Kidney (tissue), 22 donors: ENCODE measurements at places on chromosomes 5 and 9. TPM values are rescaled to one million over a fixed set of nuclear protein-coding genes. Genes with fewer than 3 reads are reported as not detected.

DNA sequence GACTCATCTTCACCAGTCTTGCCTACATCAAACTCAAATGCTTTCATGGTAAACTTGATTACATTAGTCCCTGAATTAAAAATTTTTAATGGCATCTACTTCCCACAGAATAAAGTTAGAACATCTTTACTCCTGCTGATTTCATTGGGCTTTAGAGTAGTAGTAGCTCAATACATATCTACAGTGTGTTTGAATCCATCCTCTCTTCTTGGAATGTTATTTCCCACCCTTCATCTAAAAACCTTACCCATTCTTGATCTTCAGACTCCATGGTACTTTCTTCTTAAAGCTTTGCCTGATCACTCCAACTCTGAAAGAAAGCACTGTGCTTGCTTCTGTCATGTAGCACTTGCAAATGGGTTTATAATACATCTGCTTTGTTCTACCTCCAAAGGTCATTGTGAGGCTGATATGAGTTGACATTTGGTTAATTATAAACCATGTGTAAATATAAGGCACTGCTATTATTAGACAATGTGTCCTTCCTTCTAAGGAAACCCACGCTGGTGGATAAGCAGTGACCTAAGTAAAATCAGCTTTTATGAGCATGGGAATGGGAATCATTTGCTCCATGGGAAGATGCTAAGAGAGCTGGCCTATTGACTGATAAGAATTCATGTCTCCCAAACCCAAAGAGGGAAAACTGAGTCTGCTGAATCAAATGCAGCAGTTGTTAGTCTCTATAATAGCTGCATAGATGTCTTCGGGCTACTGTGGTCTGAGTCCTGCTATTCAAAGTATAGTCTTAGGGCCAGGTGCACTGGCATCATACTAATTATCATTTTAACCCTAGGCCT is 7.5 kb upstream of the PRLR start:
- DNase-seq, result no peak
- no peaks in the 10 kb centered on the region for H3K27me3 ChIP-seq
- H3K4me1 ChIP-seq, result no peaks in the 10 kb centered on the region
- no peaks in the 10 kb centered on the region for H3K36me3 ChIP-seq

- H3K27ac ChIP-seq, result no peak overlapping the region
- H3K4me3 ChIP-seq, result no peak overlapping the region
- no peaks in the 10 kb centered on the region for H3K27me3 ChIP-seq
- no peaks in the 10 kb centered on the region for H3K4me1 ChIP-seq
- H3K36me3 ChIP-seq, result no peaks in the 10 kb centered on the region
Measured at GRCh38 chr5:40648150-40648549, 31.6 kb upstream of the PTGER4 start.

GRCh38 chr9:93964685-93965084 is 9.5 kb upstream of the BARX1 start:
- H3K4me3 ChIP-seq, result no peak overlapping the region
- DNase-seq, result no peak
- no peaks in the 10 kb centered on the region for H3K36me3 ChIP-seq
- peaks cover 5% of the 10 kb centered on the region for H3K4me1 ChIP-seq
- peaks cover 28% of the 10 kb centered on the region for H3K27me3 ChIP-seq

DNA sequence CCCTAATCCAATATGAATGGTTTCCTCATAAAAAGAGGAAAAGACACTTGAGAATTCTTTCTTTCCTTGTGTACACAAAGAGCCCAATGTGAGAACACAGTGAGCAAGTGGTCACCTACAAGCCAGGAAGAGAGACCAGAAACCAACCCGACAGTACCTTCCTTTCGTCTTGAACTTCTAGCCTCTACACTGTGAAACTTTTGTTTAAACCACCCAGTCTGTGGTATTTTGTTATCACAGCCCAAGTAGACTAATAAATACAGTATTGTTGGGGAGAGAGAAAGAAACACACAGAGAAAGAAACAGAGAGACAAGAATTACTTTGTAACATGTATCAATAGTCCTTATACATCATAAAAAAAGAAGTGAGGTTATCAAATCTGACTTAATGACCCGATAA is 37.2 kb downstream of the CENPK start:
- no peak overlapping the region for H3K27ac ChIP-seq
- H3K27me3 ChIP-seq, result no peaks in the 10 kb centered on the region
- no peaks in the 10 kb centered on the region for H3K36me3 ChIP-seq

DNA sequence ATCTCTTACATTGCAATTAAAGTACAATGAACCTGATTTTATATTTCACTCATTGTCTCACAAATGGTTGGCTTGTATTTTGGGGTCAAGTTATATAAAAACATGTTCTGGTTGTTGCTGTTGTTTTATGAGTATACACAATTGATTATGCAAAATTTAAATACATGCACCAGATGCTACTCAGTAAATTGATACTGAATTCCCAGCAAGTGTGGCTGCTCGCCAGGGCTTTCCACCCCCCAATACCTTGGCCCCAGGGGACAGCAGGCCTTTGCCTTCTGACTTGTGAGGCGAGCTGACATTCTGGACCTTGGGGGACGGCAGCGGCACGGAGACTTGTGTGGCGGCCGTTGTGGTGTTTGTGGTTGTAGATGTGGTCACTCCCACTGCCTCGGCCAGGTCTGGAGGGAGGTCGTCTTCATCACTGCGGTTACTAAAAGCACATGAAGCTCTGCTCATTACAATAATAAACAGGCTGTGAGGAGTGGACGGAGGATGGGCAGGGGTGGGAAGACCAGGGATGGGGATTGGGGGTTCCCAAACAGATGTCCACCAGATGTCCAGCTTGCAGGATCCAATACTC is 27.0 kb upstream of the FRRS1L start:
- no peaks in the 10 kb centered on the region for H3K4me1 ChIP-seq
- no peak overlapping the region for H3K4me3 ChIP-seq
- no peaks in the 10 kb centered on the region for H3K27me3 ChIP-seq

- no peaks in the 10 kb centered on the region for H3K27me3 ChIP-seq
- peaks cover 4% of the 10 kb centered on the region for H3K4me1 ChIP-seq
Measured at GRCh38 chr5:59236448-59236847, 653.6 kb downstream of the RAB3C start.

DNA sequence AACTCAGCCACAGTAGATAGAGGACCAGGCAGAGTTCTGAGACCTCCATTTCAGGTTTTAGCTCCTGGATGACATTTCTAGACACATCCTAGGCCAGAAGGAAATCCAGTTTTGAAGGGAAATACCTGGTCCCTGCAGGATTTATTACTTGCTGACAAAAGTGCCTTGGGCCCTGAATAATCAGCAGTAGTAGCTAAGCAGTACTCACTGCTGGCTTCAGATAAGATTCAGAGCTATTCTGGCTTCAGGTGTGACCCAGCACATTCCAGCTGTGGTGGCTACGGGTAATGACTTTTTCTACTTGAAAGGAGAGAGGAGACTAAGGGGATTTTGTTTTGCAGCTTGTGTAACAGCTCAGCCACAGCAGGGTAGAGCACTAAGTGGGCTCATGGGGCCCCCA is 34.0 kb downstream of the NDUFAF2 start:
- no peak for DNase-seq
- H3K27ac ChIP-seq, result no peak overlapping the region
- H3K4me3 ChIP-seq, result no peak overlapping the region
- H3K36me3 ChIP-seq, result no peaks in the 10 kb centered on the region

GRCh38 chr9:91214086-91214485 is 147.6 kb downstream of the AUH start:
- H3K27me3 ChIP-seq, result no peaks in the 10 kb centered on the region
- H3K36me3 ChIP-seq, result peaks cover 2% of the 10 kb centered on the region
- H3K4me1 ChIP-seq, result no peaks in the 10 kb centered on the region

- H3K36me3 ChIP-seq, result no peaks in the 10 kb centered on the region
- no peak for DNase-seq
- no peak overlapping the region for H3K27ac ChIP-seq
- H3K4me3 ChIP-seq, result no peak overlapping the region
- no peaks in the 10 kb centered on the region for H3K4me1 ChIP-seq
- H3K27me3 ChIP-seq, result no peaks in the 10 kb centered on the region
Measured at GRCh38 chr5:75202935-75203334, 33.7 kb downstream of the ANKRD31 start.

GRCh38 chr5:14011089-14012020 is 66.9 kb upstream of the DNAH5 start:
- H3K4me1 ChIP-seq, result no peaks in the 10 kb centered on the region
- H3K4me3 ChIP-seq, result peak overlapping the region; percentile 76
- no peaks in the 10 kb centered on the region for H3K36me3 ChIP-seq
- H3K27ac ChIP-seq, result no peak overlapping the region

- no peaks in the 10 kb centered on the region for H3K36me3 ChIP-seq
- no peaks in the 10 kb centered on the region for H3K27me3 ChIP-seq
- H3K27ac ChIP-seq, result no peak overlapping the region
- H3K4me3 ChIP-seq, result no peak overlapping the region
- no peaks in the 10 kb centered on the region for H3K4me1 ChIP-seq
Measured at GRCh38 chr5:15715967-15716366, 216.0 kb downstream of the FBXL7 start.

DNA sequence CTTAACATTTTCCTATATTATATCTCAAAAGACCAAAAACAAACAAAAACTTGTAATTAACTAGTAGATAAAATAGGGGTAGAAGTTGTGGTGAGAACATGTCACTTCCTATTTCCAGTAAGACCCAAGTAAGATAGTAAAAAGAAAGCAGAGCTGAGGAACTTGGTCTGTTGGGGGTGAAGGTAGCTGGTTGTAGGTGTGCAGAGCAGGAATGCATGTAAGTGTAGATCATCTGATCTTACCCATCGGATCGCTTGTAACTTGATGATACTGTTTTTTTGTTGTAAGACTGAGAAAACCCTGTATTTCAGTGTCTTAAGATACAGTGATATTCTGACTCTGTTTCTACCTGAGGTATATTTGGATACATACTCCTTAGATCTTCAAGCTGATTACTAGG is 5.7 kb downstream of the SRP19 start:
- no peak for DNase-seq
- no peak overlapping the region for H3K27ac ChIP-seq
- H3K4me1 ChIP-seq, result peaks cover 6% of the 10 kb centered on the region
- no peak overlapping the region for H3K4me3 ChIP-seq

DNA sequence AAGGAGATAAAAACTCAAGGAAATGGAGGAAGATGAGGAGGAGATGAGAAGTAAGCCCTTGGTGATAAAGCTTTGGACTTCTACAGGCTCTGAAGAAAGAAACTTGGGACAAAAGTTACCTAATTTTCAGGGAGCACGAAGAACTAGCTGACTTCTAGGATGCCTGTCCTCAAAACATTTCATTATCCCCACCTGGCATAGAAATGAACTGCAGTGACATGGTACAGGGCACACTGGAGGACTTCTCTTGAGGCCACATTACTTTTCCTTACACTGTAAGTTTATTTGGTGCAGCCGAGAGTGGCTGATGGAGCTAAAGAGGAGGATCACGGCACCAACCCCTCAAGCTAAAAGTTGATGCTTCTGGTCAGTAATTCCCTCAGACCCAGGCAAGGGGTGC is 269.5 kb upstream of the MSX2 start:
- DNase-seq, result no peak
- no peaks in the 10 kb centered on the region for H3K27me3 ChIP-seq
- no peak overlapping the region for H3K4me3 ChIP-seq
- H3K36me3 ChIP-seq, result no peaks in the 10 kb centered on the region
- H3K4me1 ChIP-seq, result no peaks in the 10 kb centered on the region

- H3K27me3 ChIP-seq, result no peaks in the 10 kb centered on the region
Measured at GRCh38 chr5:27845248-27845647, 806.9 kb upstream of the CDH9 start.

DNA sequence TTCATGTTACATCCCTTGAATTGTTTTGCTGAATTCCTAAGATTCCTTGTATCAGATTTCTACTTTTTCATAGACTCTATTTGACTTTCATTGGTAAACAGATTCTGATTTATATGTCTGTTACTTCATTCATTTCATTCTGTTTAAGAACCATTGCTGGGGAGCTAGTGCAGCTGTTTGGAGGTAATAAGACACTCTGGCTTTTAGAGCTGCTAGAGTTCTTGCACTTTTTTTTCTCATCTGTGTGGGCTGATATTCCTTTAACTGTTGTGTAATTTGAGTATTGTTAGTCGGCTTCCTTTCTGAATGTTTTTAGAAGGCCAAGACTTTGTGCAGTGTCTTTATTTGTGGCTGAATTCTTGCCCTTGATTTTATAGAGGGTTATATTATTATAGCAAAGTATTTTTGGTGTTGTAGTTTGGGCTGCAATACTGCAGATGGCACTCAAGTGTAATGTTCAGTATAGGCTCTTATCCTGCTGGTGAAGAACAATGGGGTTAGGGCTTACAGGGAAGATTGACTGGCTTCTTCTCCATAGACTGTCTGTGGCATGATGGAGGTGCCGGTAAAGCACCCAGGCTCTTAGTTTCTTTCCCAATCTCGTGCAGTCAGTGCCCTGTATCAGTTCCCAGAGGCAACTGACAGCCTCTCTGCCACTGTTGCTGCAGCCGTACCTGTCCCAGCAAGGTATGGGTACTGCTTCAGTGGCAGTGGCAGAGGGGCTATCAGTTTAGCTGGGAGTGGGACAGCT is 162.2 kb downstream of the OXCT1 start:
- no peak overlapping the region for H3K27ac ChIP-seq
- H3K27me3 ChIP-seq, result no peaks in the 10 kb centered on the region
- no peaks in the 10 kb centered on the region for H3K4me1 ChIP-seq
- DNase-seq, result no peak

GRCh38 chr5:129046151-129046550 is 48.4 kb upstream of the ISOC1 start:
- no peaks in the 10 kb centered on the region for H3K36me3 ChIP-seq
- no peaks in the 10 kb centered on the region for H3K27me3 ChIP-seq
- H3K27ac ChIP-seq, result no peak overlapping the region
- DNase-seq, result no peak
- H3K4me3 ChIP-seq, result no peak overlapping the region

- no peaks in the 10 kb centered on the region for H3K27me3 ChIP-seq
- H3K27ac ChIP-seq, result no peak overlapping the region
- no peaks in the 10 kb centered on the region for H3K36me3 ChIP-seq
Measured at GRCh38 chr5:112640546-112640945, 97.1 kb upstream of the APC start.

DNA sequence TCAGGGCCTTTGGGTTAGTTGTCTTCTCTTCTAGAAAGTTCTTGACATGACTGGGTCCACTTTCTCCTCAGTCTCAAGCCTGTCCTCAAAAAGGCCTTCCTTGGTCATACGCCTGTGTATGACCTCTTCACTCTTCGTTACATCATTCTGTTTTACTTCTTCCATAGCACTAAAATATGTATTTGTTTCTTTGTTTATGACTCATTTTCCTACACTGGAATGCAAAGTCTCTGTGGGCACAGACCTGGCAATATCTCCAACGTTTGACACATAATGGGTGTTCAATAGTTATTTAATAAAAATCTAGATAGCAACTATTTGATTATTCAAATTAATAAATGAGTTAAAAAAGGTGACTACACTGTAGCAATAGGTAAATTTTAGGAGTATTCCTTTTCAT is 85.1 kb downstream of the YIPF5 start:
- no peak overlapping the region for H3K27ac ChIP-seq
- H3K36me3 ChIP-seq, result no peaks in the 10 kb centered on the region
- no peak for DNase-seq
- H3K4me3 ChIP-seq, result no peak overlapping the region

Gene SLC36A2
- 1.8 TPM for total RNA-seq

Gene OR1Q1
- total RNA-seq, result not detected

Gene WDR38
- 0.31 TPM for total RNA-seq

Gene UBAC1
- 40.2 TPM for total RNA-seq

Gene ANKRD34B
- total RNA-seq, result 1.5 TPM

Gene NEUROG1
- not detected for total RNA-seq

Gene CCDC152
- total RNA-seq, result 1.1 TPM

Gene SLC23A1
- total RNA-seq, result 3.5 TPM

Gene GABRA1
- total RNA-seq, result not detected
